ENCODE measurements at places on chromosomes 6 and 20. TPM values are rescaled to one million over a fixed set of nuclear protein-coding genes. Genes with fewer than 3 reads are reported as not detected.

RGS17 gene
- not detected for total RNA-seq

RBBP8NL gene
- not detected for total RNA-seq

ULBP1 gene
- 2.0 TPM for total RNA-seq

VIP gene
- not detected for total RNA-seq

CGA gene
- not detected for total RNA-seq

BPIFB1 gene
- not detected for total RNA-seq

KCNK15 gene
- total RNA-seq: 0.25 TPM

TRIM15 gene
- total RNA-seq: 0.76 TPM

DLL1 gene
- not detected for total RNA-seq

YTHDF1 gene
- total RNA-seq: 45.1 TPM

MLIP gene
- not detected for total RNA-seq

OR14J1 gene
- total RNA-seq: not detected
